ENCODE measurements at places on chromosomes 6 and 20.

GRCh38 chr6:99802396-99803031 is 191.5 kb downstream of the MCHR2 start:
- DNase-seq = no peak

GRCh38 chr6:38236631-38237030 is 403.1 kb downstream of the BTBD9 start:
- DNase-seq = no peak

- no peak for DNase-seq
Observed at GRCh38 chr20:57658447-57658832, 38.2 kb upstream of the ZBP1 start.

- DNase-seq = no peak
Observed at GRCh38 chr20:4605166-4605565, 116.5 kb upstream of the PRND start.

DNA sequence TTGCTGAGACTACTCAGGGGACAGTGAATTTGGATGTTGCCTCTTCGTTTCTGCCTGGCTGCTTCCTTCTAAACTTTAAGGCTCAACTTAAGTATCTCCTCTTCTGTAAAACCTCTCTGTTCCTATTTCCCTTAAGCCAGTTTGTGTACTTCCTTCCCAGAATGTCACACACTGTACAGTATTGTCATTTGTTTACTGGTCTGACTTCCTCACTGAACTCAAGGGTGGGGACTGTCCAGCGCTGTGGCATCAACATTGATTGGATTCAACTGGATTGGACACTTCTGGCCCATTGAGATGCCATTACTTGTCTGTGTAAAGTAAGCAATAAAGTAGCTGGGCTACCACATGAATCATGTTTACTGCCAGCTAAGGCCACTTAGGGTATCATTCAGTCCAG is 69.7 kb downstream of the ANKS1A start:
- DNase-seq = no peak

DNA sequence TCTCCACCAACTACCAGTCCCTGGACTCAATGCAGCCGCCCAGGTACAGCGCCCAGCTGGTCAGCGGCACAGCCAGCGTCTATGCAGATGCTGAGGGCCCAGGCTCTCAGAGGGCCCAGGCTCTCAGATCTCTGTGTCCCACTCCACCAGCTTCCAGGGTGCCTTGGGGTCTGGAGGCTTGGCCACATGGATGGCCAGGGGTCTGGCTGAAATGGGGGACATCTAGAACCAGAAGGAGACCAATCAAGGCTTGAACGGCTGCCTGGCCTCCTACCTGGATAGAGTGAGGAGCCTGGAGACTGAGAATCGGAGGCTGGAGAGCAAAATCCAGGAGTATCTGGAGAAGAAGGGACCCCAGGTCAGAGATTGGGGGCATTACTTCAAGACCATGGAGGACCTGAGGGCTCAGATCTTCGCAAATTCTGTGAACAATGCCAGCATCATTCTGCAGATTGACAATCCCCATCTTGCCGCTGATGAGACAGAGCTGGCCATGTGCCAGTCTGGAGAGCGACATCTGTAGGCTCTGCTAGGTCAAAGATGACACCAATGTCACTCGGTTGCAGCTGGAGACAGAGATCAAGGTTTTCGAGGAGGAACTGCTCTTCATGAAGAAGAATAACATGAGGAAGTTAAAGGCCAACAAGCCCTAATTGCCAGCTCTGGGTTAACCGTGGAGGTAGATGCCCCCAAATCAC is 44.1 kb upstream of the GRM4 start:
- no peak for DNase-seq

GRCh38 chr6:167952512-167952859 is 45.0 kb upstream of the KIF25 start:
- no peak for DNase-seq

GRCh38 chr6:38612143-38612965 is 27.4 kb downstream of the BTBD9 start:
- DNase-seq = no peak

- DNase-seq = no peak
Observed at GRCh38 chr20:63158845-63159244, 57.1 kb downstream of the YTHDF1 start.

DNA sequence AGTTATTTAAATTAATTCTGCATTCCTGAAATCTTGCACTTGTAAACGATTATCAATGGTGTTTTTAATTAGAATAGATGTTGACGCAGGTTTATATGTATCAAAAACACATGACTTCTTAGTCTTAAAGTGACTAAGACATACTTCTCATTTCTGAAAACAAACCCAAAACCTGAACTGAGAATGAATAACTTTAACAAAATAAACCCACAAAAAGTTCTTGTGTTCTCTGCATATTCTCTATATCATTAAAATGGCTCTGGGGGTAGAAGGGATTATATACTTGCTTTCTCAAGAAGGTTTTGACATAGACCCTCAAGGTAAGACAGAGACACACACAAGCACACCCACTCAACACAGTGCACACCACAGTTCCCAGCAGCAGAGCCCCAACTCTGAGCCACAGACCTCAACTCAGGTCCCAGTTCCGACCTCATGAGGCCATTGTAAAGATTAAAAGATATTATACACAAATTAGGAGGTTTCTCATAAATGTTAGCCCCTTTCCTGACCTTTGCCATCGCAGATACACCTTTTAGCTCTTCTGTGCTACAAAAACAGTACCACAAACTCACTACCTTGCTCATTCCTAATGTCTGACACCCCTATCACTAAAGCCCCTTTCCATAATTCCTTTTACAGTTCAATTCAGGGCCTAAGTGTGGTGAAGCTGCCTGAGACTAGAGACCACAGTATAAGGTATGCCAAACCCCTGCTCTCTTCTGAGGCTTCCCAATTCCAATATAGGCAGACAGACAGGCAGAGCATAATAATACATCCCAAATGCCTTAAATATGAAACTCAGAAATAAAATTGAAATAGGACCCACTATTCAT is 267.8 kb downstream of the PTPRK start:
- no peak for DNase-seq

DNA sequence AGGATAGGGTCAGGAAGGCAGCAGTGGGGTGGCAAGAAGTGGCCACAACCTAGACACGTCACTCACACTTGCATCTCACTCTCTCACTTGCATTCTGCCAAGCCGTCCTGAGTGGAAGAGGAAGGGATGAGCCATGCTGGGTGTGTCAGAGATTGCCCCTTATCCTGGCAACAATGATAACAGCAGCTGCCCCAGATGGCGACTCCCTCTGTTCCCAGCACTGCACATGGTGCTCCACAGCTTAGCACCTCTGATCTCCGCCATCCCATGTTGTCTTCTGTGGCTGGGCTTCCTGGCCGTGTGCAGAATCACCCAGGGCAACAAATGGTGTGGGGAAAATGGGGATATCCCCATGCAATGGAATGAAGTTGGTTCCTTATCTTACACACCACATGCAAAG is 11.1 kb downstream of the KCNB1 start:
- no peak for DNase-seq

GRCh38 chr6:11736601-11737000 is 42.0 kb downstream of the ADTRP start:
- no peak for DNase-seq

- no peak for DNase-seq
Observed at GRCh38 chr6:96900873-96901272, 3.2 kb upstream of the NDUFAF4 start.

GRCh38 chr6:118668761-118669385 is 17.5 kb upstream of the CEP85L start:
- DNase-seq = no peak

- no peak for DNase-seq
Observed at GRCh38 chr20:49508435-49509199, 26.1 kb upstream of the KCNB1 start.

- DNase-seq = no peak
Observed at GRCh38 chr6:48290595-48290994, 179.6 kb upstream of the PTCHD4 start.

GRCh38 chr6:111737065-111737521 is 131.4 kb upstream of the TRAF3IP2 start:
- peak; percentile 20 for DNase-seq

GRCh38 chr20:47674145-47674544 is 111.1 kb downstream of the SULF2 start:
- no peak for DNase-seq

DNA sequence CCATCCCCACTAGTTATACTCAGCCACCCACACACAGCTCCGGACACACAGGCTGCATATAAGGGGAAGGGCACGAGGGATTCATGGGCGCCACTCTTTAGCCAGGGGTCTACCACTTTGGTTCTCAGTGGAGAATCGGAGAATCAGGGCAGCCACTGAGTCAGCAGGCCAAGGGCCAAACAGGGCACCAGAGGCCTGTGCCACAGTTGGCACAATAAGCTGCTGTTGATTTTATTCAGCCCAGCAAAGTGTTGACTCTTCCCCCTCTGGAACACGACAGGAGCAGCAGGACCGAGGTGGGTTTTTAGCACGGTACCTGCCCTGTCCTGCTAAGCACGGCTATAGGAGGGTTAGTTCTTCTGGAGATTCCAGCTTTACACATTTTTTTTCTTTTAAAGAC is 48.3 kb downstream of the GJA10 start:
- no peak for DNase-seq

GRCh38 chr20:11261533-11262000 is 587.8 kb upstream of the JAG1 start:
- DNase-seq = no peak

DNA sequence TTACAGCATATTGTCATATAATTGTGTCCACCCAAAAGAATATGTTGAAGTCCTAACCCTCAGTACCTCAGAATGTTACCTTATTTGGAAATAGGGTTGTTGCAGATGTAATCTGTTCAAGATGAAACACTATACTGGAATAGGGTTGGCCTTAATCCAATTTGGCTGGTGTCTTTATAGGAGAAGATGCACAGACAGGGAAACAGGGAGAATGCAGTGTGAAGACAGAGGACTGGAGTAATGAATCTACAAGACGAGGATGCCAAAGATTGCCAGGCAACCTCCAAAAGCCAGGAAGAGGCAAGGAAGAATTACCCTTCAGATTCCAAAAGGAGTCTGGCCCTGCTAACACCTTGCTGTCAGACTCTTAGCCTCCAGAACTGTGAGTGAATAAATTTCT is 482.9 kb downstream of the PTPRT start:
- DNase-seq = no peak

- DNase-seq = no peak
Observed at GRCh38 chr20:40046703-40047102, 642.3 kb downstream of the MAFB start.

Measured in stimulated activated CD4-positive, alpha-beta T cell treated with anti-CD3 and anti-CD28 coated beads, Interleukin-12 subunit alpha, Interleukin-12 subunit beta, amount 100 ng/mL, for 48 hours (primary cell).